ENCODE measurements at places on chromosomes 3 and 15.

- DNase-seq: no peak
These were observed 22.1 kb upstream of the NEO1 start for GRCh38 chr15:73030122-73030679.

DNA sequence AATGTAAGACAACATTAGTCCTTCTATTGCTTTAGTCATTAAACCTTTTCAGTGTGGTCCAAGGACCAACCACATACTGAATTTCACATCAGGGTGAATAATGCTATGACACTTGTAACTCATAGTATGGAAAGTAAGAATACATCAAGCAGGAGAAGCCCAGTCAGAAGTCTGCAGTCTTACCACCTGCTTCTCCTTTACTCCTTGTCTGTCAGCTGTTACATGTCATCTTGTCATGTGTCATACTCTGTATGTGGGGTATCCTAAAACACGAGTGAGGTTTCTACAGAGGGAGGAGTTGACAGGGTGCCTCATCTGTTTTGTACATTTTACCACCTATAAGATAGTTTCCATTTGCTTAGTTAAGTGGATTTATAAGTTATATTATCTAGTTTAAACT, 32.8 kb upstream of the EID1 start:
- DNase-seq: no peak

DNA sequence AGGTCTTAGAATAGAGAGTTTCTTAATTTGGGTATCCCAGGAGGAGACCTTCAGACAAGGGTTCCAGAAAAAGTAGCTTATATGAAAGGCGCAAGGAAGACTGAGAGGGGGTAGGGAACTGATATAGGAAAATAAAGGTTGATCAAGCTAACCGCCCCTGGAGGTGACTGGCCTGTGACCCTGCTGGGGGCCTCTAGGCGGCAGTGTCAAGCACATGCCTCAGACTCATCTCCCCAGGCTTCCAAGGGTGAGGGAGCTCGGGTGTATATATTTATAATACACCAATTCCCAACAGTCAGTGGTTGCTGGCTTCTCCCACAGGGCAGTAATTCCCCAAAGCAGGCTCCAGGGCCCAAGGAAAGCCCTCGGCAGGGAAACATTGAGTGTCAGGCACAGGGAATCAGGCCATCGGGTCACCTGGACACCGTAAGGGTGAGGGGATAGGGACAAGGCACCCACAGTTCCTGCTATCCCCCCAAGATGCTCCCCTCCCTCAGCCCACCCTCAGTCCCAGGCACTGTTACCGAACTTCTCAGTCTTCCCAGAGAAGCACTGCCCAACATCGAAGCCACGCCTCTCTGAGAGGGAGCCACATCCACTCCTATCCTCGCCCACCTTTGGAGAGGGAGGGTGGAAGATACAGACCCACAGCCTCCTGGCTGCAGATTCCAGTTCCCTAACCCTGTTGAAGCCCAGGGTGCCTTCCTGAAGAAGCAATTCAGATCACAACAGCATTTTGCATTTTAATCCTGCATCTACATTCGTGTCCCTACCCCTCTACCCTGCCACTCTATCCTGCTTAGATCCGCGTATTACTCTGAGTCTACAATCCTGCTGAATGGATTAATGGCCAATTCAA, 19.5 kb upstream of the CAV3 start:
- DNase-seq: no peak

DNA sequence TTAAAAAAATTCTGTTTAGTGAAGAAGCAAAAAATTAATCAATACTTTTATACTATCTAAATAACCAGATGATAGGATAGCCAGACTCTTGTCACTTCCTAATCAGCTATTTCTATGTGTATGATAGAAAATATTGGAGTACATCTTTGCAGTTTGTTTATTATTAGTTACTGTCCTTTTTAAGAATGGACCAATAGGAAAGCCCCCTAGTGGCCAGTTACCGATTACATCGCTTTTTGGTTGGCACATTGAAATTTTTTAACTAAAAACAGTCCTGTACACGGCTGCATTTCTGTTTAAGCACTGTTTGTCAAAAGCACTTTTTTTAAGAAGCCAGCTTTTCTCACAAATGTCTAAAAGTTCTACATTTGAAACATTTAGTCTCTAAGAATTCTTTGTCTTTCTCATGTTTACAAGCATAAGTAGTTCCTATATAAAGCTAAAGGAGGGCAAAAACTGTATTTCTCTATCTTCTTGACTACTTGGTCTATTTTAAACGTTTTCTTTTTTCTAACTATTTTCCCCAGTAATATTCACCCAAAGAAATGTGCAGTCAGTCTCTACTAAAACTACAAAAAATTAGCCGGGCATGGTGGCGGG, 253.2 kb upstream of the LRTM1 start:
- DNase-seq: no peak

GRCh38 chr15:58839485-58839884, 68.4 kb downstream of the MINDY2 start:
- no peak for DNase-seq

DNA sequence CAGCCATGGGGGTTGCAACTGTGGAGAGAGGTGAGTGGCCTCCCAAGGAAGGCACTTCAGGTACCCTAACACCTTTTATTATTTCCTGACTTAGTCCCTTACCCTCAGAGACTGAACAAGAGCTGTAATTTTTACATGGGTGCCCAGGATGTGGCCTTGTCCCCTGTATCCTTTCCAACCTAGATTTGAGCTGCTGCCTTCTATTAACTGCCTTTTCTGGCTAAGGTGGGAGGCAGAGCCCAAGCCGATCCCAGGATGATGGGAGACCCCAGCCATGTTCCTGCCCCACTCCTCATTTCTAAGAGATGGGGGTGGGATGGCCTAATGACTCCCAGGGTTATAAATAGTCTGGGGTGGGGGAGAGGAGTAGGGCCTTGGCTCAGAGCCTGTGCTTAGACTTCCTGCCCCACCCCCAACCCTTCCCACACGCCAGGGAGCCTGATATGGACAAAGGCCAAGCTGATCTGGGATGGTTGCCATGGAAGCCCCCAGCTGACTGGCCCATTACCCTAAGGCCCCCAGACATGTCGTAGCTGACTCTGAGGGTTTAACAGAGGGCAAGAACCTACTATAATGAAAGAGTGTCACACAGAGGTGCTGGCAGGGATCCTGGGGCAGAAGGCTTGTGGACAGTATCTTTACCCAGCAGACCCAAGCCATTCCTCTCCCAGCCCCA, 1.9 kb downstream of the KLHDC8B start:
- no peak for DNase-seq

GRCh38 chr3:177041021-177041729, 156.1 kb downstream of the TBL1XR1 start:
- no peak for DNase-seq

GRCh38 chr3:64238971-64239667, 13.9 kb upstream of the PRICKLE2 start:
- DNase-seq: no peak

- no peak for DNase-seq
These were observed 479.4 kb upstream of the CBLB start for GRCh38 chr3:106348139-106348690.

- DNase-seq: no peak
These were observed 361.5 kb upstream of the SEMA6D start for GRCh38 chr15:47355759-47356158.

DNA sequence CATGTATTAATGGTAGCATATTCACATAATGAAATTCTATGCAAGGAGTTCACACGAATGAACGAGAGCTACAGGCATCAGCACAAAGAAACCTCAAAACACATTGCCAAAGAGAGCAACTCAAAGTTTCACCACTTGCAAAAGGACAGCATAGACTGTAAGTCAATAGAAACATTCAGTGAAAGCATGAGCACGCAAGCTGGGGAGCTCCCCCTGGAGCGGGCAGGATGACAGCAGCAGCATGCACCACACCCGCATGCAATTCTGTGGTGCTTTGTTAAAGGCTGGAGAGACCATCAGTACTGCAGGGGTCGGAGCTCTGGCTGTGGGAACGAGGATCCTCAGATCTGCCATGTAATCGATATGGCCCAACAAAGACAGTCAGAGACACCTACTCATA, 18.7 kb downstream of the OCA2 start:
- no peak for DNase-seq

DNA sequence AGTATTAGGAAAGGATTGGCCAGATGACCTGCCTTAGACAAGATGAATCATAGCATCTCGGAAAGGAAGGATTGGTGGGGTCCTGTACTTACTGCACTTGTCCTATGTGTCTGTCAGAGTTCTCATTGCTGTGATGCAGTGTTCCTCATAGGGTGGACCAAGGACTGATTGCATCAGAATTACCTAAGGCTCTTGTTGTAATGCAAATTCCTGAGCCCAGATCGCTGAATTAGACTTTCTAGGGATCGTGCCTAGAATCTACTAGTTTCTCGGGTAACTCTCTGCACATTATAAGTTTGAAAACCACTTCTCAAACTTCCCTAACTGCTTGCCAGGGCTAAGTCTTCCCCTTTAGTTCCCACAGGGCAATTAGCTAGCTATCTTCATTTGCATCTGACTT, 74.9 kb upstream of the SKOR1 start:
- DNase-seq: no peak

DNA sequence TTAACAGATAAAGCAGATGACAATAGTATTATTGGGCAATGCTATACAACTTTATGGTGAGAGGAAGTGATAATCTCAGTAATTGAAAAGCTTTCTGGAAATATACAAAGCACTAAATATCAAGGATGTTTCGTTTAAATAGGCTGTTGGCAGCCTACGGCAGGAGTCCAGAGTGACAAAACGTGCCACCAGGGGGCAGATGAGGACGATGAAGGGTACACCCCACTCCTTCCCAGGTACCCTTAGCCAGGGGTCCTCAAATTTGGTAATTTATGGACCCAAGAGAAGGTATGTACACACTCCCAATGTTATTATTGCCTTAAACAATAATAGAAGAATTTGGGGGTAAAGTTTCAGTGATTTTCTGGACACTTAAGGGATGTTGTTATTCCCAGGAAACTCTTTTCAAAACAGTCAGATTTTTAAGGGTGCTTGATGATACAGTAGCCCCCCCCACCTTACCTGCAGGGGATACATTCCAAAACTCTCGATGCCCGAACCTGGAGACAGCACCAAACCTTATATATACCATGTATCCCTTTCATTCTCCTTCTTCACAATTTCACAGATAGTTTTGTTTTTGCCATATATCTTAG, 1.4 kb upstream of the MAGEL2 start:
- no peak for DNase-seq

- DNase-seq: no peak
These were observed 131.7 kb downstream of the ATP8B4 start for GRCh38 chr15:49987198-49987785.

DNA sequence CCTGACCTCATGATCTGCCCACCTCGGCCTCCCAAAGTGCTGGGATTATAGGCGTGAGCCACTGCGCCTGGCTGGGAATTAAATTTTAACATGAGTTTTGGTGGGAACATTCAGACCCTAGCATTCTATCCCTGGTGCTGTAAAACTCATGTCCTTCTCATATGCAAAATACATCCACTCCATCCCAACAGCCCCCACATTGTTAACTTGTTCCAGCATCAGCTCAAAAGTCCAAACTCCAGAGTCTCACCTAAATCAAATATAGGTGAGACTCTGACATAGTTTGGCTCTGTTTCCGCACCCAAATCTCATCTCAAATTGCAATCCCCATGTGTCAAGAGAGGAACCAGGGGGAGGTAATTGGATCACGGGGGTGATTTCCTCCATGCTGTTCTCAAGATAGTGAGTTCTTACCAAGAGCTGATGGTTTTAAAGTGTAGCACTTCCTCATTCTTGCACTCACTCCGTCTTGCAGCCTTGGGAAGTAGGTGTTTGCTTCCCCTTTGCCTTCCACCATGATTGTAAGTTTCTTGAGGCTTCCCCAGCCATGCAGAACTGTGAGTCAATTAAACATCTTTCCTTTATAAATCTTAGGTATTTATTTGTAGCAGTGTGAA, 96.2 kb upstream of the PLCL2 start:
- no peak for DNase-seq

- no peak for DNase-seq
These were observed 72.0 kb upstream of the P3H2 start for GRCh38 chr3:190192739-190193138.

GRCh38 chr3:11120091-11120805, 34.0 kb upstream of the HRH1 start:
- no peak for DNase-seq

GRCh38 chr15:86489981-86490380, 410.3 kb downstream of the AGBL1 start:
- DNase-seq: no peak

DNA sequence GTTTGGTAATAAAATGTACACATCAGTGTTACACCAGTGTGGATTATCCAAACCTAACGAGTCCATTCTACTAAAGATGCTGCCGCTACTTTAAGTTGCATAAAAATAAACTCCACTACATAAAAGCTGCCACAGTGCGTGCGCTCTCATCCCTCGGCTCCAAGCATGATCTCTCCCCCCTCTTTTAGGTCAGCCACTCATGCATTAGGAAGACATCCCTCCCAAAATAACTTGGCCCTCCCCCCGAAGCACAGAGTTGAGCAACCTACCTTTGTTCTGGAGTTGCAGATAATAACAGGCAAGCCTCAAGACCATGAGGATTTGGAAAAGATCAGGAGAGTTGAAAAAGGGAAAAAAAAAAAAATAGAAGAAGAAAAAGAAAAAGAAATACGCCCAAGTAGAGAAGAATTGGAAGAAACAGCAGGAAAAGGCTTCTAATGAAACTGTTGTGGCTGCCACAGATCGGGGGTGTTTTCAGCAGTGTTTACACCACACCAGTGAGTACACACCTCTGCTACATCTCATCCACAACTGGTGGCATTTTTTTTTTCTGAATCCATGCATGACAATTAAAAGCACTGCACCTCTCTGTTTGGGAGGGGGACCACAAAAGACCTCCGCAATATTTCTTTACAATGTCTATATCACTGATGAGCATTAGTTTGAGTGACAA, 339.2 kb downstream of the FOXP1 start:
- no peak for DNase-seq

DNA sequence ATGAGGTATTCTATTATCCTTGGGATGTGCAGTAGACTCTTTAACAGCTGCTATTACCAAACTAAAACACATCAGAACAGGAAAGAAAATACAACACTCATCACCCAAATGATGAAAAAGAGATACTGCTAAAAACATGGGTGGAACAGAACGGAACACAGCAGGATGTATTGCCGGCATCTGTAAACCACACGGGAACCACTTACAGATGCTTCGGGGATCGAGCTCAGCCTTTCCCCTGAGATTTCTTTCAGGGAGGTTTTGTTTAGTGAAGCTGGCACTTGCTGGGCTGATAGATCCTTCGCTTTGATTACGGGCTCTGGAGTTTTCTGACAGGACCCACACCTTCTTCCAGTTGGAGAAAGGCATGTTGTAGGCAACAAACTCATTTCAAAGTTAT, 182.3 kb upstream of the FAM3D start:
- no peak for DNase-seq

- DNase-seq: no peak
These were observed 518.9 kb downstream of the NR2F2 start for GRCh38 chr15:96849271-96849900.

Measured in activated effector memory CD4-positive, alpha-beta T cell treated with Interleukin-2 at 50 U/mL for 16 hours (primary cell).